ENCODE measurements at places on chromosomes 4 and X.

DNA sequence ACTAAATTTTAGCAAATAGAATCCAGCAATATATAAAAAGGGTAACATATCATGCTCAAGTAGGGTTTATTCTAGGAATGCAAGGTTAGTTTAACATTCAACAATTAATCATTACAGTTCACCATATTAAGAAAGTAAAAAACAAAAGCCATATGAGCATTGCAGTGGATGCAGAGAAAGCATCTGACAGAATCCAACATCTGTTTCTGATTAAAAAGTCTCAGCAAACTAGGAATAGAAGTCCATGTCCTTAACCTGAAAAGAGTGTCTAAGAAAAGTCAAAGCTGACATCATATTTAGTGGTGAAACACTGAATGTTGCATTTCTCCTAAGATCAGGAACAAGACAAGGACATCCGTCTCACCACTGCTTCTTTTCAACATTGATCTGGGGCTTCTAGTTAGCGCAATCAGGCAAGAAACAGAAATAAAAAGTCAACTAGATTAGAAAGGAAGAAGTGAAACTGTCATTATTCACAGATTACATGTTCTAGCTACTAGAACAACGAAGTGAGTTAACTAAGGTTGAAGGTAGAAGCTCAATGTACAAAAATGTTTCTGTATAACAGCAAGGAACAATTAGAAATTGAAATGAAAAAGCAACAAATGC lies 49.3 kb downstream of the MRPL1 start:
- DNase-seq, result peak; percentile 21
- no peaks in the 10 kb centered on the region for H3K27me3 ChIP-seq
- no peak overlapping the region for H3K4me3 ChIP-seq
- H3K4me1 ChIP-seq, result peaks cover 19% of the 10 kb centered on the region

DNA sequence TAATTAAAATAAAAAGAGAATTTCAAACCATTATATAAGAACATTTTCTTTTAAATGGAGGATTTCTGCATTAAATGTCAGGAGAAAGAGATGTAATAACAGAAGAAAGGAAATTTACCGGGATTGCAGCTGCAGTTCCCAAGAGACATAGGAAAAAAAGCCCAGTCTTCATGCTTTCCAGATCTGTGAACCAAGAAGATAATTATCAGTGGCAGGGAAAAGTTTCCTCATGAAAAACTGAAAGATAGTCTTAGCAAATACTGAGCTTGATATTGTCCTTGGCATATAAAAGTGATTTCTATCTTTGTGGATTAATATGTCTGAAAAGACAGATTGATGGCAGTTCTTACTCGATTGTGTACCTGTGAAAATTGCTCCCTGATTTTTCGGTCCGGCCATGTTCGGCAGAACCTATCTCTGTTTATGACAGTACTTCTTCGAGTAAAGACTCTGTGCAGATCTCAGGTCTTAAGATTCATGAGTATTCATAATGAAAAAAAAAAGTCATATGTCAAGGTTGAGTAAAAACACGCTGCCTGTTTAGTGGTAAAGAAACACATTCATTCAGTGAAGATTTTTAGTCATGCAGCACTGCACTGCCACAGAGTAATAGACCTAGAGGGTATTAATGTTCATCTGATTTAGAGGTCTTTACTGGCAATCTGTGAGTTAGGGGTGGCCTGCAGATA lies 29.6 kb downstream of the SPARCL1 start:
- H3K4me1 ChIP-seq, result no peaks in the 10 kb centered on the region
- no peaks in the 10 kb centered on the region for H3K27me3 ChIP-seq
- H3K36me3 ChIP-seq, result no peaks in the 10 kb centered on the region
- H3K4me3 ChIP-seq, result no peak overlapping the region
- DNase-seq, result no peak

GRCh38 chrX:120664081-120664480 lies 34.2 kb upstream of the C1GALT1C1 start:
- DNase-seq, result peak; percentile 18
- no peak overlapping the region for H3K4me3 ChIP-seq
- peak overlapping the region; percentile 32 for H3K27ac ChIP-seq
- H3K27me3 ChIP-seq, result no peaks in the 10 kb centered on the region

DNA sequence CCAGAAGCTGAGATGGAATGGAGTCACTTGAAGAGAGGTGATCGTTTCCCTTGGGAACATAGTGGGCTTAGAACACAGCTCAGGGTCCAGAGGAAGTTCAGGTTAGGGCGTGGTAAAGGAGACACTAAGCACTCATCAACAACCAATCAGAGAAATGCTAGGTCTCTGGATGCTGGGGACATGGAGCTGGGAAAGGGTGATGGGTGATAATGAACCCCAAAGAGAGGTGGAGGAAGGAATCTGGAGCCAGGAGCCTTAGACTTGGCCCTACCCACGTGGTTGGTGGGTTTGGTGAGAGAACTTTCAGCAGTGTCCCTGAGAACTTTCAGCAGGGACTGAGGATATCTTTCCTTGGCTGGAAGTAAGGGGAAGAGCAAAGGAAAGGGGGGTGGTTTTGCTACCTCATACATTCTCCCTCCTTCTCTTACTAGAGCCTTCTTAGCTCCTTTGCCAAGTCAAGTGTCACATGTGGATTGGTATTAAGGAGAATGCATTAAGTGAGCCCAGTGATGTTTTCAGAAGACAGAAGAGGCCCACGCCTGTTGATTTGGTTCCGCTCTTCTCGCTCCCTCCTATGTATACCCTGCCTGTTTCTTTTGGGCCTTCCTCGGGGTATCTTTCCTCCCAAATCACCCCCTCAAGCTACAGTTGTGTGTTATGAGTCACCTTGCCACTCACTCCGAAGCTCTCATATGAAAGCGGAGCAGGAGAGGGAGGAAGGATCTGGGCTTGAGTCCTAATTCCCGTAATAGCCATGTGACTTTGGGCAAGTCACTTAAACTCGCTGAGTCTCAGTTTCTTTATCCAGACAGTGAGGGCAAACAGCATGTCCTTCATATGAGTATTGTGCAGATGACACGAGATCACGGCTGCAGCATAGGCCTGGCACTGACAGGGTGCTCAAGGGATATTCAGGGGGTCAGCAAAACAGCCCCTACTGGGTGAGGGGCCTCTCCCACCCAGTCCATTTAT lies 63.1 kb downstream of the TSC22D3 start:
- H3K27me3 ChIP-seq, result no peaks in the 10 kb centered on the region
- peaks cover 35% of the 10 kb centered on the region for H3K4me1 ChIP-seq
- H3K36me3 ChIP-seq, result peaks cover 4% of the 10 kb centered on the region
- peak; percentile 63 for DNase-seq
- H3K27ac ChIP-seq, result peak overlapping the region; percentile 100
- H3K4me3 ChIP-seq, result peak overlapping the region; percentile 42

- no peak overlapping the region for H3K27ac ChIP-seq
- H3K4me1 ChIP-seq, result no peaks in the 10 kb centered on the region
- peaks cover 16% of the 10 kb centered on the region for H3K27me3 ChIP-seq
Measured at GRCh38 chr4:80219301-80220025, 22.2 kb downstream of the PRDM8 start.

DNA sequence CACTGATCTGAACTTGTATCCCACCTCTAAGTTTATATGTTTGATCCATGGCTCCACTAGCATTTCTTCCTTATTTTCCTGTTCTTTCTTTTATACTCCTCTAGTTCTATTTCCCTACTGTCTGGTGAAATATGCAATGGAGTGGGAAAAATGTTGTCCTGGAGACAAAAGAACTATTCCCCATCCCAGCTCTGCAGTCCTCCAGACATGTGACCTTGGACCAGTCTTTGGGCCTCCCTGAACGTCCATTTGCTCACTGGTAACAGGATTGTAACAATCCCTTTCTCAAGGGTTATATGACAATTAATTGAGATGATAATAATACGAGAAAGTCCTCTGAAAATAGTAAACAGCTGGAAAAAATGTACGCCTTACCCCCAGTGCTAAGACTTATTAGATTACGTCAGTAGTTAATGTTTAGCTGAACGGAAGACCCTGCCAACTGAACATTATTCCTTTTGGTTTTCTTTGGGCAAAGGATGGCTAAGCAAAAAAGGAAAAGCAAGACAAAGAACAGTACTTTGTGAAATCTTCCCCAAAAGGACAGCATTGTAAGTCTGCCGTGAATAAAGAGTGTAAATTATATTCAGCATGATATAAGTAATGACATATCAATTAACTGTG lies 302.3 kb upstream of the PPARGC1A start:
- H3K36me3 ChIP-seq, result no peaks in the 10 kb centered on the region
- DNase-seq, result no peak
- H3K4me3 ChIP-seq, result no peak overlapping the region

GRCh38 chr4:56649445-56650261 lies 31.4 kb downstream of the HOPX start:
- peaks cover 2% of the 10 kb centered on the region for H3K27me3 ChIP-seq
- H3K4me1 ChIP-seq, result peaks cover 46% of the 10 kb centered on the region

GRCh38 chr4:147770831-147771230 lies 38.9 kb downstream of the ARHGAP10 start:
- no peaks in the 10 kb centered on the region for H3K4me1 ChIP-seq
- no peak overlapping the region for H3K27ac ChIP-seq
- no peak for DNase-seq
- H3K36me3 ChIP-seq, result no peaks in the 10 kb centered on the region

DNA sequence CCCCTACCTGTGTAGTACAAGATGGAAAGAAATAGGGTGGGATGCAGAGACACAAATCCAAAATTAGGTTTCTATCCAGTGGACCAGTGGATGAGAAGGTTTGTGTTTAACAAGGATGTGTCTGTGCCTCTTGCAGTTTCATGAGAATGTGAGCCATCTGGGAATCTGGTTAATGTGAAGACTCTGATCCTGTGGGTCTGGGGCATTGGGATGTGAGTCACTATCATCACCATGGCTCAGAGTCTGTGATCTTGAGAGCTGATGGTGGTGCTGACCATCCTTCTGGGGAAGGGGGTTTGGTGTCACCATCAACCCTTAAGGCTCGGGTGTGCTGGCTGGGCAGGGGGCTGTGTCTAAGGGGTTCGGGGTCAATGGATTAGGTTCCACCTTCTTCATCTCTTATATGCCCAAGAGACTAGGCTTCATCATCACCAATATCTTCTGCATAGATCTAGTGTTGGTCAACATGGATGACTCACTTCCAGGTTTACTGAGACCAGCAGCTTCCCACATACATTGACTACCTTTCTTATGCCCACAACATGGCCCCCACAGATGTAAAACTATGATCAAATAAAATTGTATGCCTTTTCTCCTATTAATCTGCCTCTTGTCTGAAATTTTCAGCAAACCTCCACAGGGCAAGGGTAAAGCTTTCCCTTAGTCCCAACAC lies 65.7 kb upstream of the MID1 start:
- no peaks in the 10 kb centered on the region for H3K27me3 ChIP-seq
- H3K36me3 ChIP-seq, result peaks cover 4% of the 10 kb centered on the region
- no peak for DNase-seq
- H3K4me3 ChIP-seq, result no peak overlapping the region
- H3K4me1 ChIP-seq, result no peaks in the 10 kb centered on the region
- no peak overlapping the region for H3K27ac ChIP-seq

GRCh38 chrX:44890247-44890646 lies 17.3 kb downstream of the KDM6A start:
- peak overlapping the region; percentile 33 for H3K4me3 ChIP-seq
- H3K27ac ChIP-seq, result no peak overlapping the region
- no peak for DNase-seq
- H3K27me3 ChIP-seq, result no peaks in the 10 kb centered on the region

DNA sequence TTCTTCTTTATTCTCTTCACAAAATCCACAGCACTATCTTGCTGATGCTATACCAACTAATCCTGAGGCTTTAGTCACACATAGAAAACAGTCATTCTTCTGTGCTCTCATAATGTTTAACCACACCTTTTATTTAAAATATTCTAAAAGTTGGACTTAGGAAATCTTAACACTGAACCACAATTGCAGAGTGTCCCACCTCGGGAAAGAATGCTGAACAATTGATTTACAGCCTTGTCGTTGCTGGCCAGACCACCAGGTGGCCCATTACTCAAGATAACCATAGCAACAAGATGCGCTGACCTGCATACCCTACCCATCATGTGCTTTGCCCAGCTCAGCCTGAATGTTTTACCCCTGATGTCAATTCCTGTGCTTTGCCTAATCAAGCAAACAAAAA lies 100.8 kb downstream of the ARSJ start:
- no peak overlapping the region for H3K27ac ChIP-seq
- no peak for DNase-seq
- H3K4me1 ChIP-seq, result no peaks in the 10 kb centered on the region

DNA sequence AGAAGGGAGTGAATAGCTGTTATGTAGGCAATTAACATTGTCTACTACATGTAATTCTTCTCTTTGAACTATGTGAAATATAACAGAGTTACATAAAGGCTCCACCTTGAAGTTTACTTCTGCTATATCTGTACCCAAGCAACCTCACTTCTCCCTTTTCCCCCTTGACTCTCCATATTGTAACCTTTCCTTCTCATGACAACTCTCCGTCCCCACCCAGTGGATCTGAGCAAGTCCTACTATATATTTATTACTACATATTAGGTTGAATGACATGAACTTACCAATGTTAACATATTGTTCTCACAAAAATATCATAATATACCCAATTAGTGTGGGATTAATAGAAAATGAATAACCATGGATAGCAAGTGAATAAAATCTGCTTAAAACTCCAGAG lies 93.2 kb upstream of the ATP8A1 start:
- no peak overlapping the region for H3K4me3 ChIP-seq
- H3K36me3 ChIP-seq, result peaks cover 5% of the 10 kb centered on the region
- peak; percentile 38 for DNase-seq
- no peaks in the 10 kb centered on the region for H3K27me3 ChIP-seq
- H3K27ac ChIP-seq, result no peak overlapping the region

DNA sequence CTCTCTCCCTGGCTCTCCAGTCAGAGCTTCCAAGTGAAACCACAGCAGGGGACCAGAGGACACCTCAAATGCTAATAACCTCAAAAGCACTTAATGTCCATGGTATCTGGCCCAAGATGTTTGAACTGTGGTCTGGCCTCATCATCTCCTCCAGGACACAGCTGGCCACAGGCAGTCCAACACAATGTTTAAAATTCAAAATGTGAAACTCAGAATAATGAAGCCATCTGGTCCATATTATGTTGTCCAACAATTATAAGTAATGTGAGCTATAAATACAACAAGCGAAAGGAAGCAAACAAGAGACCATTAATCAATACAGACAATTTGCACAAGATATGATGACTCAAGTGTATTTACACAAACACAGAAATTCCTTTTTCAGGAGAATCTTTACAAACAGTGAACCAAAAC lies 90.7 kb upstream of the S100G start:
- no peaks in the 10 kb centered on the region for H3K4me1 ChIP-seq
- H3K4me3 ChIP-seq, result no peak overlapping the region
- no peaks in the 10 kb centered on the region for H3K36me3 ChIP-seq
- no peaks in the 10 kb centered on the region for H3K27me3 ChIP-seq
- no peak overlapping the region for H3K27ac ChIP-seq
- DNase-seq, result no peak

GRCh38 chrX:65601530-65602220 lies 65.8 kb upstream of the MSN start:
- H3K4me1 ChIP-seq, result peaks cover 55% of the 10 kb centered on the region
- DNase-seq, result no peak
- peak overlapping the region; percentile 8 for H3K4me3 ChIP-seq
- H3K27ac ChIP-seq, result peak overlapping the region; percentile 96
- no peaks in the 10 kb centered on the region for H3K27me3 ChIP-seq

- peaks cover 69% of the 10 kb centered on the region for H3K4me1 ChIP-seq
- H3K27ac ChIP-seq, result peak overlapping the region; percentile 97
- H3K4me3 ChIP-seq, result peak overlapping the region; percentile 95
- H3K36me3 ChIP-seq, result no peaks in the 10 kb centered on the region
Measured at GRCh38 chr4:8198206-8198905, 734 bp upstream of the SH3TC1 start.

- no peak for DNase-seq
- H3K27me3 ChIP-seq, result no peaks in the 10 kb centered on the region
- peak overlapping the region; percentile 95 for H3K27ac ChIP-seq
- peak overlapping the region; percentile 97 for H3K4me3 ChIP-seq
Measured at GRCh38 chr4:70703619-70704214, 15.4 kb downstream of the UTP3 start.
